ENCODE measurements at places on chromosomes 12 and 14. TPM values are rescaled to one million over a fixed set of nuclear protein-coding genes. Genes with fewer than 3 reads are reported as not detected.

The VPS29 gene
- 70.0 TPM for total RNA-seq

The FSCB gene
- not detected for total RNA-seq

The ANKS1B gene
- 3.0 TPM for total RNA-seq

The FGF6 gene
- not detected for total RNA-seq

The SYCP3 gene
- total RNA-seq: 0.13 TPM

Data from aortic smooth muscle cell (primary cell).